ENCODE measurements at places on chromosomes 2 and 18.

- DNase-seq = no peak
Measured at GRCh38 chr2:28347193-28347592, 45.5 kb upstream of the FOSL2 start.

- DNase-seq = no peak
Measured at GRCh38 chr2:201114846-201115245, 1.1 kb upstream of the CFLAR start.

GRCh38 chr2:181517685-181518301 lies 60.6 kb downstream of the ITGA4 start:
- no peak for DNase-seq

- peak; percentile 78 for DNase-seq
Measured at GRCh38 chr2:187982668-187983067, 309.0 kb upstream of the GULP1 start.

DNA sequence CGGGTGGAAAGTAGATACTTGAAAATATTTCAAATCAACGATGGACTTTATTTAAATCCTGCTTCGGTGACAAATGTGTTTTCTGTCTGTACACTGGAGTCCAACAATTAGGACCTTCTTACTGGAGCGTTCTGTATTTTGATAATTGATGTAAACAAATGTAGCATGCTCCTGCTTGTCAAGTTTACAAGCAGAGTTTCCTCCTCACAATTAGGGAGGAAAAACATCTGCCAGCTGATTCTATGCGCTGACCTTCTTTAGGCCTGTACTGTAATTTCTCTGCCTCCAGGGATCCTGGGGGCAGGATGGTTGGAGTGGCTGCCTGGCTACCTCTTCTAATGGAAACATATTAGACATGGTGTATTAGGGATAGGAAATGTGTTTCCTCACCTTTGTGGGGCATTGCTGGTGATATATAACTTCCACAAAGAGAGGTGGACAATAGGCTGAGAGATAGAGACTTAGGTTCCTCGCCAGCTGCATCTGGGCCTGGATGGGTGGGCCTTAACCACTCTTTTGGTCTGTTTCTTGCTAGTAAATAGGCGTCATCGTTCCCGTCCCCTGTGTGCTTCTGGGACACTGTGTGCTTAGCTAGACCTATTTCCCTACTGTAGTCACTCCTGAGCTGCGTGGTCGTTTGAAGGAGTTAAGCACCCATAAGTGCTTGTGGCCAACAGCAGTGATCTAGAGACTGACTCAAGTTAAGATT lies 19.3 kb downstream of the GATA6 start:
- DNase-seq = no peak

DNA sequence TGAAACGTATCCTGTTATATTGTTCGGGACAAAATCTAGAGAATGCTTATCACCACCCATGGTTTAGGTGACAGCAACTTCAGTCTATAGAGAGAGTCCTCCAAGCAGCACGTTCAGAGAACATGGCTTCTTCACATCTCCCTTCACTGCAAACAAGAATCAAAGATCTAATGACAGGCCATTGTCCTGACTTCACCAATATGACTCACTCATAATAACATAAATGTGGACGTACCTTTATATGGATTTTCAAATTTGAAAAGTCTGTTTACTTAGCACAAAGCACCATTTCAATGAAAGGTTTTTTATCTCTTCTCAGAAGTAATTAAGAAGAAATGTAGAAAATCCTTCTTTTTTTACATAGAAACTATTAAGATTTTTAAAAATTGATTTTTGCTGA lies 46.7 kb downstream of the KLF7 start:
- DNase-seq = no peak

- DNase-seq = no peak
Measured at GRCh38 chr2:224038049-224038829, 847 bp downstream of the SERPINE2 start.

GRCh38 chr2:237538001-237538720 lies 28.2 kb upstream of the PRLH start:
- DNase-seq = no peak

DNA sequence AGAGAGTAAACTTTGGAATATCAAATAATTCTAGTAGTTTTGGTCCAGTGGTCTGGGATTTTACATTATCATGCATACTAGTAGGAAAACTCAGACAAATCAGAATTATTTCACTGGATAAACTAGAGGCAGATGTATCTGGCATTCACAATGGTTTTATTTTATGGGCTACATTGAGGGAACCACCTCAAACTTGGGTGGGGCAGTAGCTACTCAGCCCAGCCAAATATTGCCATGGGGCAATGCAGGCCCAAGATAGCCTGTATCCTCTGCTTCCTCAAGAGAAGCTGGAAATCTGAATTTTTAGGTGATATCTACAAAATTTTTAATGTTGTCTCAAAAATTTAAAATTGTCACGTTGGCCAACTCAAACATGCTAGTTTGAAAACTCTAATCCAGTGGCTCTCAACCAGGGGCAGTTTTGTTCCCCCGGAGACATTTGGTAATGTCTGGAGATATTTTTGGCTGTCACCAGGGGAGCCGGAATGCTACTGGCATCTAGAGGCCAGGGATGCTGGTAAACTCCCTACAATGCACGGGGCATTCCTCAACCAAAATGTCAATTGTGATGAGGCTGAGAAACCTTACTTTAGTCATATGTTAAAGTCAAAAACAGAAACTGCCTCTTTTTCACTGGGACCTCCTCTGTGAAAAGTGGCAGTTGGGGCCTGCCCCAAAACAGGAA lies 172.8 kb upstream of the SPRED2 start:
- no peak for DNase-seq

DNA sequence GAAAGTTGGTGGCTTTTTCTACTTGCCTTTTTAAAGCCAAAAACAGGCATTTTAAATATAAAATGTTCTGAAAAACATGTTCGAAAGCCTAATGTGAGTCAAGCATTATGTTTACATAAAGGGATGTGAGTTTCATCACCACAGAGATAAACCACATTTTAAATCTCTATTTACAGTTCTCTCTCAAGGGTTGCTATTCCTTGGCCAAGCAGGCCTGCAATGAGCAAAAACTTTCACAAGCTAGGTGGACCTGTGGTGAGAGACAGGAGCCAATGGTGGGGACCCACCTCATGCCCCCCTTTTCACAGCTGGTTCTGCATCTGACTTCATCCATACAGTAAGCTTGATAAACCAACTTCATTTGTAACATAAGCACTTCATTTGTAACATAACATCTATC lies 65.1 kb downstream of the CUL3 start:
- DNase-seq = peak; percentile 41

DNA sequence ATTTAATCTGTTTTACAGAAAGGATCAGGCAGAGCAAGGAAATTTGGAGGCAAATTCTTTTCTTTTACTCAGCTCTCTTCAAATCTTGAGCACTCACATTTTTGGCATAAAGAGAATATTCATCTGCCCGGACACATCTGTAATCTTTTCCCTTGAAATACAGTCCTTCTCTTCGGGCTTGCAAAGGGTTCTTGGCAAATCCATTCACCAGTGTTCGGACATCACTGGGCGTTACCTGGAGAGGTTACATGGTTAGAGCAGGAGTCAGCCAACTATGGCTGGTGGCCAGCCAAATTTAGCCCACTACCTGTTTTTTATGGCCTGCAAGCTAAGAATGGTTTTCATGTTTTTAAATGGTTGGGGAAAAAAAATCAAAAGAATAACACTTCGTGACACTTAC lies 2.1 kb downstream of the PFN4 start:
- no peak for DNase-seq

DNA sequence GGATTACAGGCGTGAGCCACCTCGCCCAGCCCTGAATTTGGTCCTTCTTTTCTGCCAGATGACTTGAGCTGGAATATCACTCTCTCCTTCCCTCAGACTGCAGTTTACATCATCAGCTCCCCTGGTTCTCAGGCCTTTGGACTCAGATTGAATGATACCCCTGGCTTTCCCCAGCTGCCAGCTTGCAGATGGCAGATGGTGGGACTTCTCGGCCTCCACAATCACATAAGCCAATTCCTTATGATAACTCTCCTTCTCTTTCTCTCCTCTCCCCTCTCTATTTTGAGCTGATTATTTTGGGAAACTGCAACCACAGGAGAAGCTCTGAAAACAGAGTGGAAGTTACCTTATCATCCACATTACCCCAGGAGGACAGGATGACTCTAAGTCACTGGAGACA lies 33.4 kb upstream of the ATP8B1 start:
- no peak for DNase-seq

Measured in AG04449 (cell line).